NB4 (cell line): ENCODE measurements at places on chromosomes 11 and 22.

DNA sequence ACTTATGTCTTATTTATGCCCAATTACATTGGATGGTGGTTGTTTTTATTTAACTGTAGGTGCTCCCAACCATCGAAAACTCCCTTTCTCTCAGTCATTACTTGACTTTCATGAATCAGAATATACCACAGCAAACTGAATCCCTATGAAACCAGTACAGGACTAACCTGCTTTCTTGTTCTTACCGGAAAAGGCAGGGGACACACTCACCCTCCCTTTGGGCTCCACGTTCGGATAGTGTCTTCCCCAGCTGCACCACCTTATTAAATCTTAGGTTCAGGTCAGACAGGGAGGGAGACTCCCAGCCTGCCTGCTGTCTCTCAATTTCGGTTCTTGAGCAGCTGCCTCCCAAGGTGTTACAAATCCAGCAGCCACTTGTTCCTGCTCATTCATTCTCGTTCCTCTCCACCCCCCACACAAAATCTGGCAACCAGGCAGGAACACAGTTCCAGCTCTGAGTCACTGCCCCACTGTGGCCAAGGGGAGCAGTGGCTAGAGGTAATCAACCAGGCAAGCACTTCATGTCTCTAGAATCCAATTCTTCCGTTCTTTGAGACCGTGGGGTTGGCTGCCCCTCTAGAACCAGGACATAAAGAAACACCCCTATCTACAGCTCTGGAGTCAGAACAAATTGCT is 133.0 kb downstream of the PLEKHA7 start:
- DNase-seq = peak; percentile 4

DNA sequence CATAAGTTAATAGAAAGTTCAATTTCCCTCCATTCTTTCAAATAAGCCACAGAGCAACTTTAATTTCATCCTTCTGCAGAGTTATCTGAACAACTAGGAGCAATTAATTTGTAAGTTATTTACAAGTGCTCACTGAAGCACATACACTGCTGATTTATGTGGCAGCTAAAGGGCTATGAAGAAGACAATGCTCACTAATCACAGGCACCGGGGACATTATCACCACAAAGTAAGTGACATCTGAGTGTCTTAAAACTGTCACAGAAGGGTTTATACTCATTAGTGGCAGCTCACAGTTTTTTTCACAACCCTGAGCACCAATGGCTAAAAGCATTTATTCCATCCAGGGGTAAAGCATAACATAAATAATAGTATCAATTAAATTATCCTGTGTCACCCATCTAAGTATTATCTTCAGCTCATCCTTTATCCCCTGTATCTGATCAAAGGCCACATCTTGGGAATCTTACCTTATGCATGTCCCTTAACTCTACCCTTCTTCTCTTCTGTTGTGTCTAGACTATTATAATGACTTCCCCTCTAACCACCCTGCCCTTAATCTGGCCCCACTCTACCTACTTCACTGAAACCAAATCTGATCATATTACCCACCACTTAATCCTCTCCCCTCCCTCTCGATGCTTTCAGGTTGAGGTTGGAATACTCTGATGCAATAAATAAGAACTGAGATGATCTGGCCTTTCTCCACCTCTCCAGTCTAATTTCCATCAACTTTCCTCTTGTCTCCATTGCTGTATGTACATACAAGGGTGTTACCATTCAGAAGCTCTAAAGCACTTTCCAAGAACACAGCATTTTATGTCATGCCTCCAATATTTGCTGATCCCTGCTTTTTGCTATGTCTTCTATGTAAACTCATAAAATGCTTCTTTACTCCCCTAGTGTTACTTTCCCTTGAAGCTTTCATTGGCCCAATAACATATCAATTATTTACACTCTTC is 252.7 kb downstream of the CASP12 start:
- DNase-seq = no peak

GRCh38 chr11:128058580-128059208 is 528.7 kb downstream of the ETS1 start:
- no peak for DNase-seq

DNA sequence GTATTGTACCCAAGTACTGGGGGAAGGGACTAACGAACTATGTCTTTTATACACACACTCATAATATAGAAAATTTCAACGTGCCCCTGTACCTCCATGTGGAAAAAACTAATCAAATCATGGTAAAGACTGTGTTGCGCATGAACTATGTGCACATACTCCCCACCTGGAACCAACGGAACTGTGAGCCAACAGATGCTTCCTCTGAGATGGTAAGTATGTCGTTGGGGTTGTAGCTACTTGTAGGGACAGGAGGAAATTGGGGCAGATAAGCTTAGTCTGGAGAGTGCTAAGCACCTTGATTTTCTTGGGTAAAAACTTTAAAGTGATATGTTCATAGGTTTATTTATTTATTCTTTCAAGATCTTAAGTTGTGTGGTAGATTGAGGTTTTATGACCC is 40.1 kb downstream of the GLYAT start:
- DNase-seq = no peak

- no peak for DNase-seq
These were observed 92.9 kb downstream of the FBXO7 start for GRCh38 chr22:32567544-32567943.

DNA sequence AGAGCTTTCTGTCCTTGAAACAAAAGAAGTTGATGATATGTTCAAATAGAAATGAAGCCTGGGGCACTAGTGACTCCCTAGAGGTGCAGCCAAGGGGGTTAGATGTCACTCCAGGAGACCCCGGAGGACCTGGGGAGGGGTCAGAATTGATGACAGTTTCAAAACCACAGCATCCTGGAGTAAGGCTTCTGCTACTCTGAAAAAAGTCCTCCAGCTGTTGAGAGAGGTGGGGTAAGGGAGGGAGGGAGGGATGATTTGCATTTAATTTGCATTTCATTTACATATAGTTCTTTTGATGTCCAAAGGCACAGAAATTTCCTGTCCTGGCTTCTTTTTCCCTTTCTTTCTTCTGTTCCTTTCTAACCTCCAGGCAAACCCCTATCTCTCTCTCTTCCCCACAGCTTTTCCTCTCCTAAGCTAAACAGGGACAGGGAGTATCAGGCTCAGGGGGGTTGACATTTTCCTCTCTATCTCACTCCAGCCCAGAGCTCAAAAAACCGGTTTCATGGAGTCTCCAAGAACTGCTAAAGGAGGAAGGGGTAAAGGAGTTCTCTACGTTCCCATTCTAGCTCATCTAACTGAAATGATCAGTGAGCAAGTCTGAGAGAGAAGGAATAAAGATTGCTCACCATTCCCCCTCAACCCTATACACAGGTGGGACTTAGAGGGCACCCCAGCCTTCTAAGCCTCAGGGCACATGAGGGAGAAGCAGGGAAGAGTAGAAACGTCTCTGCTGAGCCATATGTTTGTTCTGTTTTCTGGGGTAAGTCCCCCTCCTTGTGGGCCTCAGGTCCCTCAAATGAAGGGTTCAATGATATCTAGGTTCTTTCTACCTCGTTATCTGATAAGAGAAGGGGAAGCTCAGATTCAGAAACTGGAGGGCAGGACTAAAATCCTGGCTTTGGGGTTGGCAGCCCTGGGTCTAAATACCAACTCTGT is 3.5 kb upstream of the POU2F3 start:
- DNase-seq = peak; percentile 62

- DNase-seq = no peak
These were observed 217.0 kb upstream of the PGR start for GRCh38 chr11:101346591-101346990.

GRCh38 chr11:89361734-89362133 is 129.4 kb downstream of the NOX4 start:
- DNase-seq = no peak

GRCh38 chr22:48350456-48350855 is 1477.2 kb downstream of the BRD1 start:
- DNase-seq = no peak
